Eye (tissue), 1 donor: ENCODE measurements at places on chromosomes 1 and 21.
A peak's percentile ranks its signal among the peaks of the same experiment; 100 is the strongest.

DNA sequence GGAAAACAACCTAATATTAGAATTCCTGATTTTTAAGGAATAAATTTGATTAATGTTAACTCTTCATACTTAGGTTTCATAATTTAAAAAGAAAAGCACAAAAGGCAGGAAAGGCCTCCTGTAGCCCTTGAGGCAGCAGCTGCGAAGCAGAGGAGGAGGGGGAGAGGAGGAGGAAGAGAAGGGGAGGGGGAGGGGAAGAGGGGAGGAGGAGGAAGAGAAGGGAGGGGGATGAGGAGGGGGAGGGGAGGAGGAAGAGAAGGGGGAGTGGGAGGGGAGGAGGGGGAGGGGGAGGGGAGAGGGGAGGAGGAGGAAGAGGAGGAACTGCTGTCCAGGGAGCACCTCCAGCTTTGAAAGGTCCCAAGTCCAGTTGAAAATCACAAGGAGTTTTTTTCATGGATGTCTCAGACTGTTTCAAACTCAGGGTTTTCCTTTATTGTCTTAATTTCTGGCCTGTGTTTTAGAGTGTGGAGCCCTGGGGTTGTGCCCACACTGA, 35.1 kb upstream of the DIP2A start:
- DNase-seq: peak; percentile 38

DNA sequence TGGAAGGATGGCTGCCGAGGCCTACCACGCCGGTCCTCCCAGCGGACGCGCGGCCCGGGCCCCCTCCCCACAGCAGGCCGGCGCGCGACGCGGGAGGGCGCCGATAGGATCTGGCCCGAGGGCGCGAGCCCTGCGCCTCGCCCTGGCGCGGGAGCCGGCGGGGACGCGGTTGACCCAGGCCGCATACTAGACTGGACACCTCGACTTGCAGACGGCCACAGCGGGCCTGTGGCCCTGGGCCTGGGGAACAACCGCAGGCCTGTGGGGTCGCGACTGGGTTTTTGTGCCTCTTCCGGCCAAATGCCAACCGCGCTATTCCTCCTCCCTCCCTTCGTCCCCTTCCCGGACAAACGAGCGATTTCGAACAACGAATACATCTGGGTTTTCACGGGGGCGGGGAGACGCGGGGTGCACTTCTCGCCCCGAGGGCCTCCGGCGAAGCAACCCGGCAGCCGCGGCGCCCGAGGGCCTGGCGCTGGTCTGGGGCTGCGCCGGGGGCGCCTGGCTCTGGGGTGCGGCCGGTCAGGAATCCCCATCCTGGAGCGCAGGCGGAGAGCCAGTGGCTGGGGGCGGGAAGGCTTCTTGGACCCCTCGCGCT, 2.4 kb downstream of the NHLH2 start:
- DNase-seq: peak; percentile 74

DNA sequence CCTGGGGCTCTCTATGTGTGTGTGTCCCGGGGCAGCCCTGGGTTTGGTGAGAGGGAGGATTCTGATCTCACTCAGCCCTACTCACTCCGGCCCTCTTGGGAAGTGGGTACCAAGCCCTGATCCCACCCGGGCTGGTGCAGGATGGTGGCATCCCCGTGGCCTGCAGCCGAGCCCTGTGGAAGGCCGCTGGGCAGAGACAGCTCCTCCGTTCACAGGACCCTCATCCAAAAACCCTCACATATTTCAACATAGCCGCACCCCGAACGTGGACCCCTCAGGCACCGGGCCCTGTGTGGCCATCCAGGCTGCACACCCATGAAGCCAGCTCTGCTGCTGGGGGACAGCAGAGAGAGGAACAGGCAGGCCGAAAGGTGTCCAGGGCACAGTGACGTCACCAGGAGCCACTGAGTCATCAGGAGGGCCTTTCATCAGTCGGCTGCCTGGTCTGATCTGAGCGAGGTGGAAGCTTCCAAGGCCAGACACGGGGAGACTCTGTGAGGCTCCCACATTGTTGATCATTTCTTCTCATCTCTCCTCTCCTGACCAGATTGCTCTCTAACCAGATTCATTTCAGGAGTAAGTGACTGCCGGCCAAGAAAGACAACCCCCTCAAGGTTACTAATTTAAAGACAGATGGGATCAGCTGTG, 16.2 kb upstream of the GPR157 start:
- DNase-seq: no peak

DNA sequence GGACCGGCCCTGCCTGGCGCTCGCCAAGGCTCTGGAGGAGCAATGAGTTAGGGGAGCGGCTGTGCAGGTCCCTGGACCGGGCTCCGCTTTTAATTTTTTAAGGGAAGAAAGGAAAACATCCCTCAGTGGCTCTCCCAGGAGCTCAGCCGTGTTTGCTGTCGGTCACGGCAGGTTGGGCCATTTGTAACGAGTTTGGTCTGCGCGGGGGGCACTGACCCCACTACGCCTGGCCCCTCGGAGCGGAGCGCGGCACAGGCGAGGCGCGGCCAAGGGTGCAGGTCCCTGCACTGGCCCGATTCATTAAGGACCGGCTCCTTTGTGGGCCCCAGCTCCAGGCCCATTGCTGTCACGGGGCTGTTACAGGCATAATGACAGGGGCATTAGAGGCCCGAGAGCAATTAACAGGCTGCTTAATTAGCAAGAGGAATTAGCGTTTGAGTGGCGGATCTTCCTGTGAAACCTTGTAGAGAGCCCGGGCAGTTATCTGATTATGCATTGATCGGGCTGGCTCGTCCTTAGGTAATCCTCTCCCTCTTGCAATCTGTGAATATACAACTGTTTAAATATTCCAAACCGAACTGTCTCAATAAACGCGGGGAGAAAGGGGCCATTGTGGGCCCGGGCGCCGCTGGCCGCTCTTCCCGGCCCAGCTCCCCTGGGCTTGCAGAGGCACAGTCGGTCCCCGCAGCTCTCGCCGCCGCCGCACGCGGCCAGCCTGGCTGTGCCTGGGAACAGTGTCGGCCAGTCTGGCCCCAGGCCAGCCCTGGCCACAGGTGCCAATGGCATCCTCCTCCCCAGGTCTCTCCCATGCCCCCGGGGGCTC, 56.8 kb downstream of the PRDM16 start:
- peak; percentile 69 for DNase-seq

- DNase-seq: no peak
These were observed 31.4 kb downstream of the QSOX1 start for GRCh38 chr1:180185971-180186645.
